ENCODE measurements at places on chromosomes 2 and 18.

- DNase-seq = no peak
Measured at GRCh38 chr2:63486861-63487290, 101.4 kb downstream of the WDPCP start.

- no peak for DNase-seq
Measured at GRCh38 chr2:132680544-132680943, 10.5 kb upstream of the LYPD1 start.

- no peak for DNase-seq
Measured at GRCh38 chr18:60322591-60322990, 50.0 kb downstream of the MC4R start.

GRCh38 chr2:6968319-6969100 is 51.3 kb downstream of the RNF144A start:
- no peak for DNase-seq

DNA sequence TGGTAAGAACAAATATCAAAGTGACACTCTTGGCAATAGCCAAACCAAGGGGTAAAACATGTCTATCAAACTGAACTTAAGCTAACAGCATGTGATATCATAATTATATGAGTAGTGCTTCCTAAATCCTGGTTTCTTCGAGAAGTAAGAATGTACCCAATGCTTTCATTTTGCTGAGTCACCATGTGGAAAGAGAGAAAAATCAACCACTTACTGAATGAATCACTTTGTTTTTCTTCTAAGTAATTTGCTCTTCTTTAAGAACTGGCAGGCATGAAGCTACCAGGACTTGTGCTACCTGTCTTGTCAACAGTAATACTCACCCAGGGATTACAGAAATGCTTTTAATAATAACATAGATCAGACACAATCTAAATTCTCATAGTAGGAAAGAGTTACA is 19.0 kb upstream of the DUSP19 start:
- no peak for DNase-seq

GRCh38 chr2:38598991-38599295 is 3.8 kb downstream of the HNRNPLL start:
- DNase-seq = no peak

DNA sequence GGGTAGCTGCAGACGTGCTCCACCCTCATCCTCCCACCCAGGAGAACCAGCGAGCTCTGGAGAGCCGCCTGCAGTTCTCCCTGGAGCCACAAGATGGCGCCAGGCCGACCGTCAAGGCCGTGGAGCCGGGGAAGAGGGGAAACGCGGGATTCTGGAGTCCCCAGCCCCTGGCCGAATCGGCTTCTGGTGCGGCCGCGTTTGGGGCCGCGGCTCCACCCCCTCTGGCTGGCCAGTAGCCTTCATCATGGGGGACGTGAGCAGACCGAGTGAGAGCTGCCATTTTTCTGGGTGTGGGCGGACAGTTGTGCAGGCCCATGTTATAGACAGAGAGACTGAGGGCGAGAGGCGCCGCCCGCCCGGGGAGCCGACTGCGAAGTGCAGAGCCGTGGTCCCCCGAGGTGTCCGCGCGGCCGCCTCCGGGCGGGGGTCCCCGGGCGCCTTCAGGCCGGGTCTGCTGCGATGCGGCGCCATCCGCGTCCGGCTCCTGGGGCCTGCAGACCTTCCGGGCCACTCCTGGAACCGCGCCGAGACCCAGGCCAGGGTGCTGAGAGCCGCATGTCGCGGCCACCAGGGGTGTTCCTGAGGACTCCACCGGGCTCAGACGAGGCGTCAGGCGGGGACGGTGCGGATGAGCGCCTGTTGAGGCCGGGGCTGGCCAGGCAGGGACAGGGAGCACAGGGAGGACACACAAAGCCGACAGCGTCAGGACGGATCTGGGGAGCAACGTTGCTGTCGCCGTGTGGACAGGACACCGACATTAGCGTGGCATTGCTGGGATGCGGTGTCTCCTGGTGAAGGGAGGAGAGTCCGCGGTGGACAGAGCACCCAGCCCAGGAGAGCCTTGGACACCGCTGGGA is 418.2 kb upstream of the HS6ST1 start:
- DNase-seq = peak; percentile 48

GRCh38 chr18:6661692-6662415 is 67.7 kb upstream of the ARHGAP28 start:
- no peak for DNase-seq

- DNase-seq = no peak
Measured at GRCh38 chr2:74037379-74037860, 52.7 kb downstream of the TET3 start.

GRCh38 chr2:114231921-114232320 is 210.5 kb upstream of the DPP10 start:
- no peak for DNase-seq

- no peak for DNase-seq
Measured at GRCh38 chr2:154952346-154952980, 254.0 kb downstream of the KCNJ3 start.

DNA sequence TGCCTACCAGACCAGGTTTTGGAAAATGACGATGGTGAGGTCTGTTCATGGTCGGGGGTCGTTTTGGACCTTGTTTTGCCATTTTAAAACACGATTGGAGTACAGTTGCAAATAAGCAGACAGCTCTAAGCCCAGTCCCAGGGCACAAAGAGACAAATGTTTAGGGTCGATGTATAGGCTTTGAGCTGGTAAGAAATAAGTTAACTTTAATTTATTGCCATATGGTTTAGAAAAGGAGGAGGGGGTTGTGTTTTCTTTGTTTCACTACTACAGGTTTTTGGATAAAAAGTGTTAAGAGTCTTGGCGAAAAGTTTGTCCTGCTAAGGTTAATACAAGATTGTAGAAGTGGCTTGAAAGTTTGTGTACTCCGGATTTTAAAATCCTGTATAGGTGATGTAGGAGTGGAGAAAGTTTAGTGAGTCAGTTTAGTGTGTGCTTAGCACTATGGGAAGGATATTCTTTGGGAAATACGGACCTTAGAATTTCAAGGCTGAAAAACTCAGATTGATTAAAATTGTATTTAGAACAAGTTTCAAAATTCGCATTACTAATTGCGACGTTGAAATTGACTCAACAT is 1.3 kb downstream of the KCMF1 start:
- DNase-seq = no peak

GRCh38 chr2:44369392-44369791 is 7.6 kb downstream of the CAMKMT start:
- no peak for DNase-seq

- DNase-seq = no peak
Measured at GRCh38 chr18:62715436-62715758, at the start of gene PHLPP1. PHLPP1 (plus strand) TSS chr18:62715541; CDS start chr18:62715684, 143 bp downstream.

GRCh38 chr2:206442833-206443734 is at the start of gene ADAM23:
ADAM23 (plus strand) TSS chr2:206443532; CDS start chr2:206443867, 335 bp downstream.
- peak; percentile 46 for DNase-seq

- no peak for DNase-seq
Measured at GRCh38 chr2:80711915-80712314, 407.4 kb upstream of the LRRTM1 start.

DNA sequence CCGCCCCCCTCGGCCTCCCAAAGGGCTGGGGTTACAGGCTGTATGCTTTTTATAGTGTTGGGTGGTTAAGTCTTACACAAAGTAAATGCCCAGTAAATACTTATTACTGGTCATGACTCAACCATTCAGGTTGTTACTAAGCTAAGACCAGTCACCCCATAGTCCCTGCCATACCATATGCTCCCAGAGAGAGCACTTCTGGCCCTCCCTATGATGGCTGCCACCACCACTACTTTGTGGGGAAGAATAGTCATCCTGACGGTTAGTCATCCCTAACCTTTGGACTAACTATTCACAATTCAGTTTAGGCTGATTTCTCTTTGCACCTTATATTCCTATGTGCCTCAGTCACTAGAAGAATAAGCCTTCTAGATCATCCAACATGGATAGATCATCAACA is 42.0 kb upstream of the MSH2 start:
- no peak for DNase-seq

- no peak for DNase-seq
Measured at GRCh38 chr18:23740105-23740830, 51.0 kb downstream of the LAMA3 start.

- DNase-seq = no peak
Measured at GRCh38 chr18:48679236-48679635, 140.4 kb downstream of the CTIF start.

DNA sequence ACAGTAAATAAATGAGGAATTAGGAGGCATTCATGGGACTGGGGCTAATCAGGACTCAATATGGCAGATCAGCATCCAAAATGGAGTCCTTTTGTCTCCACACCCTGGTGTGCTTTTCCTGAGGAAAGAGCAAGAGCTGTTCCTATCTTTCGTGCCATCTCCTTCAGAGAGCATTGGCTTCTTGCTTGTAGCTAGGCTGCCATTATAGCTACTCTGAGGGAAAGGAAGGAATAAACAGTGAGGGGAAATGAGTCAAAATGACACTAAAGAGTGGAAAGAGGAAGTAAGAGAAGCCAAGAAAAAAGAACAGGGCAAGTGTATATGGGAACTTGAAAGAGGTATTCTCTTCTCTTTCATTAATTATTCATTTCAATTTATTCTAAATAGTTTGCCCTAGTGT is 8.4 kb upstream of the NMI start:
- no peak for DNase-seq

DNA sequence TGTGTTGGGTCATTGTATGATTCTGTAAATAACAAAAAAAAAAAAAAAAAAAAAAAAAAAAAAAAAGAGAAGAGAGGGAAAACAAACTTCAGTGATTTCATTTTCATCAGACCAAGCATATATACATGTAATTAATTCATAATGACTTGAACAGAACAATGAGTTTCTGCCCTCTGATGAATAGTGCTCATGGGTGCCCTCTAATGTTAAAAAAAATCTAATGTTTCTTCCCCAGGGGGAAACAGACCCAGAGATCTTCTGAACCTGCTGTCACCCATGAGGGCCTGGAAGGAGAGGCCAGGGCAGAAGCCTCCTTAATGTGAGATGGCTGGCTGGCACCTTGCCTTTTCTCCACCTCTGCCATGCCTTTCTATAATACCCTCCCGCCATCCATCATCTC is 289.2 kb downstream of the ZNF521 start:
- no peak for DNase-seq

DNA sequence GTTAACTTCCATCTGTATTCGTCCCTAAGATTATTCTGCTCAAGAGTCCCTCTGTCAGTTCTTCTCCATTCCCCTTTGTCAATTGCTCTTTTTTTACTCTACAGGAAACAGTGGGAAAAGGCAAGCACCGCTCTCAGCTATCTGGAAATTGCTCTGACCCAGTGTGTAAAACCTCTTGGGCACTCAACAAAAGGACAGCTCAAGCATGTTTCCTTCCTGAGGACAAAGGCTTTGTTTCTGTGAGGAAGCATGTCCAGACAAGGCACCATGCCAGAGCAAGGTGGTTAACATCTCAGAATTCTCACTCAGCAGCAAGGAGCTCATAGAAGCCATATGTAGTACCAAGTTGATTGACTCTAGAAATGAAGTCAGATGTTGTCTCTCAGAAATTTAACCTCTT is 735.6 kb downstream of the TSN start:
- no peak for DNase-seq

DNA sequence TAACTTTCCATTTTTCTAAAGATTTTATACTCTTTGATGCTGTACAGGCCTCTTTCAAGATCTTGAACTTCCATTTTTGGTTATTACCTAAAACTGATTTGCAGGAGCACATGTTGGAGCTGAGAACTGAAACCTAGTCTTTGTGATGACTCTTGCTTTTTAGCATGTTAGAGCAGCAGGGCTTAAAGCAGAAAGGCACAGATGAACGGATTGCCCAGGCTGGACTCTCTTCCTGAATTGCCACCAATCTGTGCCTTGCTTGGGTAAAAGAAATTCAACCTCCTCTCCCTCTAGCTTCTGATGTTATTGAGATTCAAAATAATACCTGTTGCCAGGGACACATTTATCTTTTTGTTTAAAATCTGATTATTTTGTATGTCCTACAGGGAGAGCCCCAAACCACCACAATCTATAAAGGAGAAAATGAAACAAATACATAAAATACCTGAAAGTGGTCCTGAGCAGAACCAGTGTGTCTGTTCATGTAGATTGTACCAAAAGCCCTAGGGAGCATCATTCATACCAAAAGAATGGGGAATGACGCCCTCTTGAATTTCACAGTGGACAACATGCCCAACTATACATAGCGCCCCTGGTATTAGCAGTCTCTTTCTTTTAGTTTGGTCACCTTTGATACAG is 277.0 kb upstream of the MAP2 start:
- DNase-seq = no peak

GRCh38 chr2:173030561-173031490 is 44.8 kb upstream of the MAP3K20 start:
- no peak for DNase-seq

DNA sequence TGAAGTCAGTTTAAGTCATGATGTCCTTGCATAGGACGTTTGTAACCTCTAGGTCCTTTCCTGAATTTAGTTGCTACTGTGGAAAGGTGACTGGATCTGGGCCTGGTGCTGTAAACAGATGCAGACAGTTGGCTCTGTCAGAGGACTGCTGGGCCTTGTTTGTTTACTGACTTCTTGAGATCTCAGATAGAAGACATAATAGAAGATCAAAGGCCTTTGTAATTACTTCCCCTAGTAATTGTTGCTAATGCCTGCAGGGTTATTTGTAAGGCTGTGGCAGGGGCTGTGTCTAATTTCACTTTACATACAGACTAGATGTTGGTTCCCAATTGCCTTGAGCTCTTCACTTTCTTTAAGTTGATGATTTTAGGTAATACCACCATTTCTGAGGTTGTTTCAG is 42.5 kb downstream of the LYPD6B start:
- DNase-seq = no peak

DNA sequence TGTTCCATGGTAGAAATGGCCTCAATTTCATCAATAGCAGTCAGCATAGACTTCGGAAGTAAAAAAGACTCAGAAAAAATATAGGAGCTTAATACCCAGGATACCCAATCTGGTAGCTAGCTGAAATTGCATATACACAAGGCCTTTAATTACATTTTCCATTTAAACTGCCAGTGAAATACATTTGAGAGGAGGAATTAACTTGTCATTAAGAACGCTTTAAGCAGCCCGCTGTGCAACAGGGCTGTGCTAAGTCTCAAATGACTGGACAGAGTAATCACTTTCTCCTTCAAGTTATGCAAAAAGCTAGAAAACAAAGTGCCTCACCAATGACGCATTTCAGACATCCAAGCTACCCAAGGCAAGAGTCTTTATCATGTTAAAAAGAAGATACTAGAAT is 558.8 kb downstream of the MBD2 start:
- DNase-seq = no peak

- no peak for DNase-seq
Measured at GRCh38 chr2:4381049-4381448, 677.7 kb downstream of the DCDC2C start.

DNA sequence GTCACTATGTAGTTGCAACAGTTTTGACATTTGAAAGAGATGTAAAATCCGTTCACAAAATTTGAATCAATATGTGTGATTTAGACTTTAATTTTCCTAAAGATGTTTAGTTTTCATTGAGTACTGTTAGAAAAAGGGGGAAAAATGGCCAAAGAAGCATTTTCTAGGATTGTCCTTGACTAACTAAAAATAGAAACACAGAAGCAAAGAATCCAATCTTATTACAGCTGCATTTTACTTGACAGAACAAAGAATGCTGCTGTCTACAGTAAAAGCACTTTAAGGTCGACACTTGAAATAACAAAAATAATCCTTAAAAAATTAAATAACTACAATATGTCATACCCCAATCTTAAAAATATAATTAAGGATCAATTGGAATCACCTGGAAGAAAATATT is 48.9 kb downstream of the FRZB start:
- no peak for DNase-seq
